ENCODE measurements at places on chromosomes 3 and 15.

GRCh38 chr15:32652178-32652577, 10.7 kb downstream of the SCG5 start:
- DNase-seq: no peak

- DNase-seq: no peak
These were observed 181.9 kb downstream of the OPA1 start for GRCh38 chr3:193774916-193775285.

- no peak for DNase-seq
These were observed 56.5 kb downstream of the CLDN1 start for GRCh38 chr3:190265796-190266195.

DNA sequence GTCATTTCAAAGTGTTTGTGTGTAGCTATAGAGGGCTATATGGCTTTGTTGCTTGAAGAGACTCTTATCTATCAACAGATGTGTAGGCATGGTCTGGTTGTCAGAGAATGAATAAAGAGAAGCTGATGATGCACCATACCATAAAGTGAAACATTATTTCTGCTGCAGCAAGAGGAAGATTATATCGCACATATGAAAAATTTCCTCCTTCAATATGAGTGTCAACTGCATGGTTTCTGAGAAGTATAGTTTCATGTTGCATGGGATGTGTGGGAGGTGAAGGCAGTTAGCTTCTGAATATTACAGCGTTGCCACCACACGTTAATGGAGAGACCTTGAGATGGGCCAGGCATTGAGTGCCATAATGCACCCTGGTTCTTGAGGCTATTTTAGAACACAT, 217.9 kb downstream of the SATB1 start:
- no peak for DNase-seq

- DNase-seq: no peak
These were observed 58.9 kb downstream of the LINGO1 start for GRCh38 chr15:77573802-77574201.

GRCh38 chr3:82087958-82088357, 326.5 kb upstream of the GBE1 start:
- no peak for DNase-seq

- no peak for DNase-seq
These were observed 262.0 kb upstream of the UMPS start for GRCh38 chr3:124467980-124468902.

GRCh38 chr3:31219131-31219843, 313.4 kb upstream of the STT3B start:
- no peak for DNase-seq

GRCh38 chr15:43206054-43206453, 14.8 kb downstream of the EPB42 start:
- DNase-seq: no peak

DNA sequence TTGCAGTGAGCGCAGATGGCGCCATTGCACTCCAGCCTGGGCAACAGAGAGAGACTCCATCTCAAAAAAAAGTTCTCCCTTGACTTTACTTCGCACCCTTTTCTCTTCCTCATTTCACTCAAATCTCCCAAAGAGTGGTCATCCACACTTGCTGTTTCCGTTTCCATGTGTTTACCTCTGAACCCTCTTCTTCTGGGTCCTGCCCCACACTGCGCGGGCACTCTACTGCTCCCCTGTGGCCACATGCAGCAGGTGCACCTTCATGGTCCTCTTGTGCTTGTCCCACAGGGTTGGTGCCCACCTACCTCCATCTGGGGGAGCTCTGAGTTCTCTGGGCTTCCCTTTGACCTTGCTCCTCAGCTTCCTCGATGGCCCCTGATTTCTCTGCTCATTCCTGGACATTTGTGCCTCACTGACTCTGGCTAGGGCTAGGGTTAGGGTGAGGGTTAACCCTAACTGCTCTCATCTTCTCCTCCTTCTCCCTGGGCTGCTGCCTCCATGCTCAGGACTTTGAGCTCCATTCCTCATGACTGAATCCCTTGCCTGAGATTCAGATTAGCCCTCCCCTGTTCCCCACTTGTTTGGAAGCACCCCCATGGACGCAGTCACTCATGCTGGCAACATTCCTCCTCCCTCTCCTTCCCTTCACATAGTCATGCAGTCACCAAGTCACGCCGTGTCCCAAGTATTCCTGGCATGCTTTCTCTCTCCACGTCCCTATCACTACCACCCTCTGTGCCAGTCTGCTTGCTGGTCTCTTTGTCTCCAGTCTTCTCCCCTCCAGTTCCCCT, 26.6 kb upstream of the KY start:
- DNase-seq: no peak

DNA sequence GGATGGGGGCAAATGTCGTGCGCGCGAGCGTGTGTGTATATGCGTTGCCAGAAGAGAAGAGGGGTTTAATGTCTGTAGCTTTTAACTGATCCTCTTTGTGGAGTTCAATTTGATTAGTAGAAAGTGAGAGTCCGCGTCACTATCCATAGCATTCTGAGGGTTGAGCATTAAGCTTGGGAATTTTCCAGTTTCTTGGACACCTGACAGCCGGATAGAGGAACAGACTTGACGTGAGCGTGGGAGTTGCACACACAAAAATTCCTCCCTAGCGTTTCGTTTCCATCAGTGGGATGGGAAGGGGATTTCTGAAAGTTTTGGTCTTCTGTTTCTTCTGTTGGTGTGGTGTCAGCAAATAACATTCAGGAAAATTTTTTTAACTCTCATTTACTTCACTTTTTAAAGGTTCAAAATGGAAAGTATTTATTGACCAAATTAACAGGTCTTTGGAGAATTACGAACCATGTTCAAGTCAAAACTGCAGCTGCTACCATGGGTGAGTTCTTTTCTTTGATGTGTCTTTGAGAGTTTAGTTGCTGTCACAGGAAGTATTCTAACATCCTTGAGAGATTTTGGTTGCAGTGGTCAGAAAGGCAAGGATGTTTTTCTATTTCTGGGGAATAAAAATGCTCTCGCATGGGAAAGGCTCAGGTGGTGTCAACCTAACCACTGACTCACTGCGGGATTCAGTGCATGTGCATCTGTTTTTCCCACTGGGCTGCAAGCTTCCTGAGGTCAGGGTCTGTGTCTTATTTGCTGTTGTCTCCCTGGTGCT, 841 bp downstream of the POGLUT1 start:
- DNase-seq: no peak

- no peak for DNase-seq
These were observed 102.8 kb downstream of the IL1RAP start for GRCh38 chr3:190616637-190617036.

GRCh38 chr15:40846841-40847222, 3.0 kb downstream of the SPINT1 start:
- no peak for DNase-seq

DNA sequence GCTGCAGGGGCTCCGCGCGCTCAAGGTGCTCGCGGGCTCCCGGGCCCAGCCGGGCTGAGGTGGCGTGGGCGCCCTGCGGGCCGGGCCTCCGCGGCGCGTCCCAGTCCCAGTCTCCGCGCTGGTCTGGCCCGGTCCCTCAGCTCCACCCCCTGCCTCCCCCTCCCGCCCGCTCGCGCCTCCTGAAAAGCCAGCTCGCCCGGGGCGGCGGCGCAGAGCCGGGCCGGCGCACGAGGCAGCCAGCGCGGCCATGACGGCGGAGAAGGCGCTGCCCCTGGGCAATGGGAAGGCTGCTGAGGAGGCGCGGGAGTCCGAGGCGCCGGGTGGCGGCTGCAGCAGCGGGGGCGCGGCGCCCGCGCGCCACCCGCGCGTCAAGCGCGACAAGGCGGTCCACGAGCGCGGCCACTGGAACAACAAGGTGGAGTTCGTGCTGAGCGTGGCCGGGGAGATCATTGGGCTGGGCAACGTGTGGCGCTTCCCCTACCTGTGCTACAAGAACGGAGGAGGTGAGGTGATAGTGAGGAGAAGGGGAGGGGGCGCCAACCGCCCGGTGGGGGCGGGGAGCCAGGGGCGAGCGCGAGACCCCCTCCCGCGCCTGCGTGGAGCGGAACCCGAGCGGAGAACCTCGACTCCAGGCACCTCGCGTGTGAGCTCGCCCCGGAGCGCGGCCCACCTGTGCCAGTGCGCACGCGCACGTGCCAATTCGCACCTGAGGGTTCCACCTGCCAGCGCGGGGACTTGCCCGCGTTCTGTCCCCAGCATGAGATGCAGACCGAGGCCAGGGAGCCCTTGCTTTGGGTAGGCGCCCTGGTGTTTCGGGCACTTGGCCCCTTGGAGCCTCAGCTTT, at the start of gene SLC6A11:
Gene SLC6A11, plus strand, starts transcription at position 210 of the 844 bp plus-strand sequence. Its CDS starts 38 bp downstream, at position 248.
- no peak for DNase-seq

DNA sequence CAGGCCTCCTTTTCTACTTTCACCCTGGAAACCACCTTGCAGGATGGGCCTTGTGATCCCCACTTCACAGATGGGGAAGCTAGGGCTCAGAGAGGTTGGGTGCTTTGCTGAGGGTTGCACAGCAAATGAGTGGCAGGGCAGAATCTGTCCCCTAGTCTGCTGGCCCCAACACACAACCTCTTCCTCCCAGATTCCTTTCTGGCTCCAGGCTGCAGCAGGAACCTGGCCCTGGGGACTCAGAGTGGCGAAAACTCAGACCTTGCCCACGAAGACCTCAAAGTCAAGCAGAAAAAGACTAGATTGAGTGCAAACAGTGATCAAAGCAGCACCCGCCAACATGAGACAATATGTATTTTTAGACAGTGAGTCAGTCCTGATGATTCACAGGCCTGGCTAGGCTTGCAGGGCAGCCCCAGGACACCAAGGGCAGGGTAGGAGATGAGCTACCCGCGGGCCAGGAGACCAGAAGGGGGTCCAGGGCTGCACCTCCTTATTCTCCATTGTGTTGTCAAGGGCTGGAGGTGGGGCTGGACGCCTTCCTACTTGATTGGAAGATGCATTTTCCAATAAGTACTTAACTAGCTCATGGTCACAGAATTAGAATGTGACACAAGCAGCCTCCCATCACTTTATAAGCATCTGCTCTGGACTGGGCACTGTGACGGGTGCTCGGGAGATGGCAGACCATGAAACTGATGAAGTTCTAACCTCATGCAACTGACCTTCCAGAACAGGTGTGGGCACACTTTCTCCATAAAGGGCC, 23.9 kb downstream of the GOLGA6L2 start:
- no peak for DNase-seq

GRCh38 chr3:185796431-185797107, 28.3 kb downstream of the IGF2BP2 start:
- no peak for DNase-seq

DNA sequence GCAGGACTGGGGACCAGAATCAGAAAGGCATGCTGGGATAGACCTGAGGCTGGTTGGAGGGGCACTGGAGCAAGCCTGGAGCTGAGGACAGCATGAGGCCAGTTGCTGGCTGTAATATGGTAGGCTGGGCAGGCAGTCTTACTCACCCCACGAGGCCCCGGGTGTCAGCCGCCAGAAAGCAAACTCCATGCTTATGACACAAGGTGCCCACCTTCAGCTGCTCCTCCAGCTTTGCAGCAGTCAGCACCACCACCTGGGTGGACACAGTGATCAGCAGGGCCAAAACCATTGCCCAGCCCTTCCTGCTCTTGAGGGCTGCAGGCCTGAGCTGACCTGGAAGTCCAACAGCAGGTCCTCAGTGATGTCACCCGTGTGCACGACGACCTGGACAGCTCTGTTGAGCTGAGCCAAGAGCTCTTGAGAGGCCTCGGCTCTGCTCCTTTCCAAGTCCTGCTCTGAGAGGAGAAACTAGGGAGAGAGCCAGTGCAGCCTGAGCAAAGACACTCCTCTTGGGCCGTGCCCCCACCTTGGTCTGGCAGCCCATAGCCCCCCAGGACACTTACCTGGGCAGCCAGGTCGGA, 747 bp downstream of the UBA7 start:
- DNase-seq: no peak

GRCh38 chr15:50993598-50993997, 85.1 kb downstream of the AP4E1 start:
- DNase-seq: no peak

DNA sequence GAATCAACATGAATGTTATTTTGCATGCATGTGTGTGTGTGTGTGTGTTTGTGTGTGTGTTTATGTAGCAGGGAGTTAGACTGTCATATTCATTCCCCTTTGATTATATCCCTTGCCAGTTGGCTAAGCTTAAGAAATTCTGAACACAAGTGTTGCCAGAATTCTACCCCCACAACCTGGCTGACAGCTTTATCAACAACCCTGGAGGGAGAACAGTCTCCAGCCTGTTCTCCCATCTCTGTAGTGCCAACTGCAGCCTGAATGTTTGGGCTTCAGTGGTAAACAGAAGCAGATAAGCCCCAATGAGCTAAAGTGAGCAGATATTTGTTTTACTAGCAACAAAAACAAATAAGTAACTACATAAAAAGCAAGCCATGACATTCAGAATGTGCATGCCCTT, 162.6 kb upstream of the ABI3BP start:
- no peak for DNase-seq

DNA sequence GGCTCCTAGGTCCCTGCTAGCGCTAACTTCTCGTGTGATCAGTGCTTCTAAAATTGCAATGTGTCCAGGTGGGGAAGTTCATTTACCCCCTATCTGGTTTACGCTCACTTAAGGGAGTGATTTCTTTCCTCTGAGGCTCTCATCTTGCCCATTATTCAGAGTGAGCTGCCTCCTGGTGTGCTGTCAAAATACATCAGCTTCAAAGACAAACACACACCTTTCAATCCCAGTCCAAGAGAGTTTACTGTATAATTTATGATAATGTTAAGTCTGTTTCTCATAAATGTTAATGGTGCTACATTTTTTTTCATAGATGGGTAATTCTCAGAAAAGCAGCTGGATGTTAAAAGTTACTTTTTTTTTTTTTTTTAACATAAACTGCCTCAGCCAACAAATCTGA, 112.3 kb downstream of the RORA start:
- DNase-seq: peak; percentile 23

DNA sequence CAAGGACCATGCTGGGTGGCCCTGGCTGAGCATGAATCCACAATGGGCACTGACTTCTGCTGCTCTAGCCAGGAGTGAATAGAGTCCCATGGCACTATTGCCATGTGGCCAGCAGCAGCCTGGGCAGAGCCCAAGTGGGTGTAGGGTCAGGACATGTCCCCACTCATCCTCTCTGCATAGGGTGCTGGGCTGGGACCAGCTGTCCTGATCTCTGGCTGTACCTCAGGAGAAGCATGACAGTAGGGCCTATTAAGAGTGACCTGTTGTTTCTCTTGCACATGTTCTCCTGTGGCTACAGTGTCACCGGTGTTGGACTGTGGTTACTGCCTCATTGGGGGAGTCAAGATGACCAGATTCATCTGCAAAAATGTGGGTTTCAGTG, 46.9 kb downstream of the DLEC1 start:
- DNase-seq: no peak

DNA sequence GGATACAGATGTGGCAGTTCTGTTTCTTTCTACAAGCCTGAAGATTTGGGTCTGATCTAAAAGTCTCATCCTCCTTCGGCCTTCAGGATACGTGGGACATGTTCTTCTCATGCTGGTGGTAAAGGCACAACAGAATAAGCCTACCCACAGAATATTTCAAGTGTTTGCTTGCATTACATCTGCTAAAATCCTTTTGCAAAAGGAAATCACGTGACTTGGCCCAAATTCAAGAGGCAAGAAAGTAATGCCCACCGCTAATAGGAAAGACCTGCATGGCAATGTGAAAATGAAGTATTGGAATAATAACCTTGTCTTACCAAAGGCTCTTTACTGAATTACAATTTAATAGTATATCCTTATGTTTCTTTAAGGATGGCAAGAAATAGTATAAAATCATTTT, 439.9 kb upstream of the TGFBR2 start:
- no peak for DNase-seq
